Skeletal muscle cell (primary cell): ENCODE measurements at places on chromosomes 1 and 21.

GRCh38 chr1:233719655-233720341 lies 105.9 kb downstream of the KCNK1 start:
- DNase-seq: no peak

DNA sequence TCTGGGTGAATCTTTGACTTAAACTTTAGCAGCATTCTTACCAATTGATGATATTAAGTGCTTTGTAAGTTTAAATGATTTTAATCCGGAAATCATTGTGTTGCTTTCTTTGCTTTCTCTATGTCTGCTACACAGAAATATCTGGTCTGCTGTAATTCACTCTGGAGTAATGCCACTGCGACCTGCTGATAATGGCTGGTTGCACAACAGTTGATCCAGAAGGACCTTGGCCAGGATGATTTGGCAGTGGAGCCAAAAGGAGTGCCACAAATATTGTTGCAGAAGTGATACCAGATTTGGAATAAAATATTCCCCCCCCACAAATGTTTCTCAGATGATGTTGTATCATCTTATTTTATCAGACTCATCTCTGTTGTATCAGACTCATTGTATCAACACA lies 2063.9 kb downstream of the MRPL39 start:
- DNase-seq: no peak

GRCh38 chr21:17536381-17536780 lies 23.5 kb downstream of the CXADR start:
- DNase-seq: no peak

DNA sequence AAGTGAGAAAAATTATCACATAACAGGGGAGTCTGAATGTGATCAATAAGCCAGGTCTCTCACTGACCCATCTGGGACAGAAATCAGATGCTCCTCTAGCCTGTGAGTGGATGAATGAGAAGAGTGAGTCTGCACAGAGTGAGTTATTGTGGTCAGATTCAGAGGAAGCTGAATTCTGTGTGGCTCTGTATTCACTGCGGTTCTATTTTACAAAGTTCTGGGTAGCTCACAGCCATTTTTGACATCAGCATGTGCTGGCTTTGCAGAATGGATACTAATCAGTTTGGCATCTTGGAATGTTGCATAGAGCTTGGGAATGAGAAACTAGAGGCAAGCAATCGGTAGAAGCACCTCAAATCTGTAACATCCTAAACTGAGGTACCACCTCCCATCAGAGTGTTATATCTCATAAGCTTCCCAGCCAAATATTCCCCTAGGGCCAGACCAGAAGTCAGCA lies 3.8 kb downstream of the COLGALT2 start:
- DNase-seq: no peak

GRCh38 chr1:227728059-227728891 lies 6.8 kb downstream of the JMJD4 start:
- DNase-seq: no peak
